ENCODE measurements at places on chromosomes 2 and 18. TPM values are rescaled to one million over a fixed set of nuclear protein-coding genes. Genes with fewer than 3 reads are reported as not detected.

Gene CDCA7
- total RNA-seq, result 5.4 TPM

DNA sequence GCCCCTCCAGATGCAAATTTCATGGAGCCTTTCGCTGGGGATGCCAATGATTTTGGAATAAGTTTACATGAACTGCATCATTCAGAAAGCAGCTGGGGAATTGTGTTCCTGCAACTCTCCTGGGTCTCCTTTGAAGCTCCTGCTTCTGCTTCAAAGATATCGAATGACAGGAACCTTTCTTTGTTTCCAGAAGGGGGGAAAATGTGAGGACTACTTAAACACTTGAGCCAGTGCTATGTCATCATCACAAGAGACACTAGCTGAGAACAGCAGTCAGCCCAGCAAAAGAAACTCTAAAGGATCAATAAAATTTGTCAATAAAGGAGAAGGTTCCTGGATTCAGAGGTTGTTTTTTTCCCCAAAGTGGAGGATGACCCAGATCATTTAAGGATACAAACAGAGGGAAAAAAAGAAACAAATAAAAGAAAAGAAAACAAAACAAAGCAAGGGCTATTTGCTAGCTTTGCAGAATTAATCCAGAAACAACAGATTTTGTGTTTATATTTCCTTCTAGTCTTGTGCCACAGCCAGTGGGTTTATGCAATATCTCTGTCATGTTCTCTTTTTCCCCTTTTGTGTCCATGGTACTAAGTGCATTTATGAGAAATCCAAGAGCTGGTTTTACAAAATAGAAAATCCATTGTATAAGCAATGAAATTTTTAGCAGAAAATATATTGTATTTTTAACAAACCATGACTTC, 463.7 kb downstream of the CDH2 start:
- peak; percentile 40 for DNase-seq

GRCh38 chr2:96308248-96308647, 2.9 kb upstream of the SNRNP200 start:
- no peak for DNase-seq

DNA sequence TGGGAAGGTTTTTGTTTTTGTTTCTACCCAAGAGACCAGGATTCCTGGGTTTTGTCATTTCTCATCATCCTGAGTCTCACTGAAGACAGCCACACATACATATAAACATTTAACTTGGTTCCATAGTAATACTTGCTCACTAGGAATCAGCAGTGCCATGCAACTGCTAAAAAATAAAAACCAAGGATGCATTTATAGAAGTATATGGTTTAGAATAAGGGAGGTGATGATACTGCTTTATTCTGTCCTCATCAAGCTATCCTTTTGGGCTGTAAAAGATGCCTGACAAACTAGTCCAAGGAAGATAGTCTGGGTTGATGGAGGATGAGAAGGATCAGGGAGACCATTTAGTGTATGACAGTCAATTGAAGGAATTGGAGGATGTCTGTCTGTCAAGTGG, 740 bp downstream of the SPATA3 start:
- no peak for DNase-seq

GRCh38 chr2:10452312-10452711, 4.2 kb upstream of the ODC1 start:
- DNase-seq, result peak; percentile 74
